Amygdala (tissue), 56 donors: ENCODE measurements at places on chromosomes 3 and 15.

DNA sequence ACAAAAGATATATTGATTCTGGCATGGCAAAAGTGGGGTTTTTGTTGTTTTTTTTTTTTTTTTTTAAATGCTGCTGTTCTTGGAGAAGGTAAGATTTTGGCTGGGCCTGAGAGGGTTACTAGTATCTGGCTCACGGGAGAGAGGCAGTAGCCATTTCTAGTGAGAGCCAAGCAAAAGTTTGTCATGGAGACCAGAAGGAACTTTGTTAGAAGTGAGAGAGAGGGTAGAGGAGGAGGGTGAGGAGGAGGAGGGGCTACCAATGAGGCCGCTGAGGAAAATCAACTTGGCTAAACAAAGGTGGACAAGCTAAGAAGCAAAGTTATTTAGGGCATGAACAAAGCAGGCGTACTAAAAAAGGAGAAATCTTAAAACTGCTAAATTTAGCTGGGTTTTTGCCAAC lies 48.9 kb upstream of the STRIT1 start:
- DNase-seq = no peak

DNA sequence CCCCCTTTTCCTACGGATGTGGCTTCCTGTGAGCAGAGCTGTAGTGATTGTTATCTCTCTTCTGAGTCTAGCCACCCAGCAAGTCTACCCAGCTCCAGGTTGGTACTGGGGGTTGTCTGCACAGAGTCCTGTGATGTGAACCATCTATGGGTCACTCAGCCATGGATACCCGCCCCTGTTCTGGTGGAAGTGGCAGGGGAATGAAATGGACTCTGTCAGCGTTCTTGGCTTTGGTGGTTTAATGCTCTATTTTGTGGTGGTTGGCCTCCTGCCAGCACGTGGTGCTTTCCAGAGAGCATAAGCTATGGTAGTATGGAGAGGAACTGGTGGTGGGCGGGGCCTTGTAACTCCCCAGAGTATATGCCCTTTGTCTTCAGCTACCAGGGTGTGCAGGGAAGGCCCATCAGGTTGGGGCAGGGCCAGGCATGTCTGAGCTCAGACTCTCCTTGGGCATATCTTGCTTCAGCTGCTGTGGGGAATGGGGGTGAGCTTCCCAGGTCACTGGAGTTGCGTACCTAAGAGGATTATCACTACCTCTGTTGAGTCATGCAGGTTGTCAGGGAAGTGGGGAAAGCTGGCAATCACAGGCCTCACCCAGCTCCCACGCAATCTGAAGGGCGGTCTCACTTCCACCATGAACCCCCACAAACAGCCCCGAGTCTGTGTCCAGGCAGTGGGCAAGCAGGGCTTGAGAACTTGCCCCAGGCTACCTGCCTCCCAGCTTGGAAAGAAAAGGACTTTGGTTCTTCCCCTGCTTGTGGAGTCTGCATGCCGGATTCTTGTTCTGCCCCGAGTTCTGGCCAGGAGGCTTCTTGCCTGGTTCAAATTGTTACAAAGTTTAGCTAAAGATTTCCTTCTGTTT lies 9.0 kb upstream of the ADGRG7 start:
- no peak for DNase-seq

DNA sequence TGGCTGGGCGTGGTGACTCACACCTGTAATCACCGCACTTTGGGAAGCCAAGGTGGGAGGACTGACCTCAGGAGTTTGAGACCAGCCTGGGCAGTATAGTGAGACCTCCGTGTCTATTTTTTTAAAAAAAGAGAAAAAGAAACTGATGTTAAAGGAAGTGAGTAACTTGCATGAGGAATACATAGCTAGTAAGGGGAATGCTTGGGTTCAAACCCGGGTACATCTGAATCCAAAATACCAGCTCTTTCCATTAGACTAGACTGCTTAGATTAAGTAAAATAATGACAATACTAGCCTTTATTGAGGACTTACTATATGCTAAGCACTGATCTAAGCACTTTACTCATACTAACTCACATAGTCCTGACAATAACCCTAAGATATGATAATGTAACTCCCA lies 22.4 kb downstream of the TM4SF4 start:
- no peak for DNase-seq

DNA sequence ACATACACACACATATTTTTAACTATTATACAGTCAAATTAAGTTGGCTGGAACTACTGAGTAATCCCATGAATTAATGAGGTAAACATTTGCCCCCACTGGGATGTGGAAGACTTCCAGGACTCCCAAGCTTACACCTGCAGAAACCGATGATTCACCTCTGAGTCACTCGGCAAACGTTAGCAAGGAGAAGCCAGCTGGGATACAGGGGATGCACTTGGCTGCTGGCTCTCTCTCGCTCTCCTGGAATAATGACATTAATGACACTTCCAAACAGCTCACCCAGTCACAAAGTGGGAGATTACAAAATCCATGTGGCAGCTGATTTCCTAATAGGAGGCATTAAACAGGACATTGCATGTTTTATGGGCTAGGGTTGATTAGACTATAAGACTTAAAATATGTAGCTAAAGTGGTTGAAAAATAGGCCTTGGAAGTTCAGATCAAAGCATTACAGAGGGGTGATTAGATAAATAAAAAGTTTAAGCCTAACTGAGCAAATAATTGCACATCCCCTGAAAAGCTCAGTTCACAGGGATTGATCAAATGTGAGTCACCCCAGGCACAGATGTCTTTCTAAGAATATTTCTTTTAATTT lies 500.9 kb downstream of the SOX2 start:
- DNase-seq = no peak

DNA sequence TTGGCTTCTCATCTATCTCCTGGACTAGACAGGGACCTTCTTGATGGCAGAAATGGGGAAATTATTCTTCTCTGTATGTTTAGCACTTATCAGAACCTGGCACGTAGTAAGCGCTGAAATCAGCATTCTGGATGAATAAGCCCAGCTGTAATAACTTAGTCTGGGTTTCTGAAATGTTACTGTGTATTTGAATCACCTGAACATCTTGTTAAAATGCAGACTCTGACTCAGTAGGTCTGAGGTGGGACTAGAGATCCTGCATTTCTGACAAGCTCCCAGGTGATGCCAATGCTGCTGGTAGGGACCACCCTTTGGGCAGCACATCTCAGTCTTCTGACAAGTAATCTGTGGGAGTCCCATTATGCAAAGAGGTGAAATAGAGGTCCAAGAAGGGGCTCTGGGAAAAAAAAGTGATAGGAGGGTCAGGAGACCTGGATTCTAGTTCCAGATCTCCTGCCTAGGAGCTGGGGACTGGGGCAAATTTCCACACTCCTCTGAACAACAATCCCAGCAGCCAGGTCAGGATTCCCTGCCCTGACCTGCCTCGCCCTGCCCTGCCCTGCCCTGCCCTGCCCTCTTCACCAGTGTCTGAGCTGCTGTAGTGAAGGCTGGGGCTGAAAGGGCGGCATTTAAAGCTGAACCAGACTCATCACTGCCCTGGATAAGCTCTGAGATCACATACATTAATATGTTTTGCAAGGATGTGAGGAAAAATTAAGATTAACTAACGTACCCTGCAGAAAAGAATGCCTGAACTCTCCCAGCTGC lies 17.2 kb upstream of the SLC6A11 start:
- no peak for DNase-seq
